Vein endothelial cell (primary cell): ENCODE measurements at places on chromosomes 1 and 21. TPM values are rescaled to one million over a fixed set of nuclear protein-coding genes. Genes with fewer than 3 reads are reported as not detected.

The ADAMTS4 gene
- 14.0 and 44.2 TPM in 2 replicates for total RNA-seq

The TAL1 gene
- 45.1 and 48.3 TPM in 2 replicates for total RNA-seq

The PGLYRP4 gene
- total RNA-seq = not detected in 2 replicates

The LEMD1 gene
- total RNA-seq = not detected in 2 replicates

The PRAMEF7 gene
- total RNA-seq = not detected in 2 replicates

The C1orf87 gene
- total RNA-seq = not detected in 2 replicates

The IL19 gene
- not detected in 2 replicates for total RNA-seq

The ARID4B gene
- total RNA-seq = 31.0 and 63.0 TPM in 2 replicates

The IL24 gene
- not detected in 2 replicates for total RNA-seq

The NBPF26 gene
- total RNA-seq = 8.6 and 8.8 TPM in 2 replicates

The TBX15 gene
- total RNA-seq = 0.10 and 0.33 TPM in 2 replicates

The PLA2G5 gene
- not detected in 2 replicates for total RNA-seq

The GSTM3 gene
- 54.7 and 54.9 TPM in 2 replicates for total RNA-seq

The TFAP2E gene
- 0.19 TPM in 1 of 2 replicates, not detected in the other for total RNA-seq

The KRTAP21-3 gene
- total RNA-seq = not detected in 2 replicates

The FCRL2 gene
- total RNA-seq = not detected in 2 replicates

The IFI16 gene
- total RNA-seq = 82.3 and 150 TPM in 2 replicates

The RSPH1 gene
- total RNA-seq = 0.19 TPM in 1 of 2 replicates, not detected in the other

The DFFA gene
- total RNA-seq = 54.9 and 63.0 TPM in 2 replicates

The ZNF695 gene
- total RNA-seq = 0.98 and 3.0 TPM in 2 replicates

The LIPI gene
- total RNA-seq = not detected in 2 replicates

The KLHDC8A gene
- not detected in 2 replicates for total RNA-seq

The OR2M3 gene
- not detected in 2 replicates for total RNA-seq

The BARHL2 gene
- total RNA-seq = not detected in 2 replicates

The EXO1 gene
- total RNA-seq = 4.6 and 11.9 TPM in 2 replicates

The KCNK2 gene
- under 0.01 and 0.38 TPM in 2 replicates for total RNA-seq

The TNFRSF8 gene
- total RNA-seq = 0.19 TPM in 1 of 2 replicates, not detected in the other

The RAB7B gene
- total RNA-seq = 0.10 TPM in 1 of 2 replicates, not detected in the other

The TNNT2 gene
- not detected in 2 replicates for total RNA-seq

The EDARADD gene
- total RNA-seq = not detected in 2 replicates

The ATP5PF gene
- 47.4 and 51.0 TPM in 2 replicates for total RNA-seq

The C1QB gene
- total RNA-seq = not detected in 2 replicates

The DIO1 gene
- not detected in 2 replicates for total RNA-seq

The RHBDL2 gene
- 0.10 TPM in 1 of 2 replicates, not detected in the other for total RNA-seq

The CZIB gene
- total RNA-seq = 41.5 and 42.8 TPM in 2 replicates

The BATF3 gene
- total RNA-seq = 0.33 and 1.2 TPM in 2 replicates

The TIE1 gene
- total RNA-seq = 636 and 1,011 TPM in 2 replicates

The TMEM81 gene
- 0.67 and 1.3 TPM in 2 replicates for total RNA-seq

The NBL1 gene
- 36.4 and 51.0 TPM in 2 replicates for total RNA-seq

The IFI44L gene
- total RNA-seq = 1.3 and 1.5 TPM in 2 replicates

The LMX1A gene
- total RNA-seq = not detected in 2 replicates

The KRTAP10-11 gene
- not detected in 2 replicates for total RNA-seq

The TMEM52 gene
- 0.48 and 0.65 TPM in 2 replicates for total RNA-seq

The RIIAD1 gene
- not detected in 2 replicates for total RNA-seq

The FALEC gene
- not detected in 2 replicates for total RNA-seq

The ATP1A2 gene
- total RNA-seq = not detected in 2 replicates

The RCSD1 gene
- 0.65 and 0.96 TPM in 2 replicates for total RNA-seq

The KCNE2 gene
- not detected in 2 replicates for total RNA-seq

The FH gene
- 125 and 133 TPM in 2 replicates for total RNA-seq

The CNR2 gene
- total RNA-seq = not detected in 2 replicates

The TFF1 gene
- total RNA-seq = not detected in 2 replicates

The CRYAA gene
- total RNA-seq = not detected in 2 replicates

The ZNF593OS gene
- total RNA-seq = not detected in 2 replicates

The C1orf115 gene
- 28.2 and 30.4 TPM in 2 replicates for total RNA-seq

The B3GALT6 gene
- 27.9 and 34.9 TPM in 2 replicates for total RNA-seq

The PIK3C2B gene
- total RNA-seq = 40.4 and 52.6 TPM in 2 replicates

The ANGPTL1 gene
- under 0.01 TPM in 2 replicates for total RNA-seq

The SPRR2B gene
- total RNA-seq = not detected in 2 replicates

The PTCH2 gene
- under 0.01 and 0.29 TPM in 2 replicates for total RNA-seq
